ENCODE measurements at places on chromosomes 13 and 19.

- no peak for DNase-seq
- no peak overlapping the region for H3K27ac ChIP-seq
- no peaks in the 10 kb centered on the region for H3K36me3 ChIP-seq
- no peaks in the 10 kb centered on the region for H3K4me1 ChIP-seq
- peaks cover 3% of the 10 kb centered on the region for H3K27me3 ChIP-seq
These were observed 110.3 kb downstream of the NALCN start for GRCh38 chr13:101305981-101306411.

DNA sequence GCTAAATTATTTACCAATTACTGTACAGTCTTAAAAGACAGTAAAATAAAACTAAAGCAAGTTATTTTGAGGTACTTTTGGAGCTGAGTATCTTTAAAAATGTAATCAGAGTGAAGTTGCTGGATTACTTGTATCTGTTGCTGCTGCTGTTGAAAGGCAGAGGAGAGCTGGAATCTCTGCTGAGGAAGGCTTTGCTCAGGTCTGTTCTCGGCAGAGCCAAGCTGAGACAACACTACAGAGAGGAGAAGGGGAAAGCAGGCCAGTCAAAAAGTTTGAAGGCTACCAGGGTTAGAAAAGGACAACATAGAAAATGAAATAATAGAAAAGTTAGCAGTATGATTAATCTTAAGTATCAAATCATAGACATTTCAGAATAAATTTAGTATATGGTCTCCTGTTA lies 9.8 kb downstream of the EXOSC8 start:
- no peak overlapping the region for H3K4me3 ChIP-seq
- H3K27me3 ChIP-seq, result no peaks in the 10 kb centered on the region
- H3K36me3 ChIP-seq, result peaks cover 57% of the 10 kb centered on the region
- H3K4me1 ChIP-seq, result peaks cover 7% of the 10 kb centered on the region
- no peak for DNase-seq

DNA sequence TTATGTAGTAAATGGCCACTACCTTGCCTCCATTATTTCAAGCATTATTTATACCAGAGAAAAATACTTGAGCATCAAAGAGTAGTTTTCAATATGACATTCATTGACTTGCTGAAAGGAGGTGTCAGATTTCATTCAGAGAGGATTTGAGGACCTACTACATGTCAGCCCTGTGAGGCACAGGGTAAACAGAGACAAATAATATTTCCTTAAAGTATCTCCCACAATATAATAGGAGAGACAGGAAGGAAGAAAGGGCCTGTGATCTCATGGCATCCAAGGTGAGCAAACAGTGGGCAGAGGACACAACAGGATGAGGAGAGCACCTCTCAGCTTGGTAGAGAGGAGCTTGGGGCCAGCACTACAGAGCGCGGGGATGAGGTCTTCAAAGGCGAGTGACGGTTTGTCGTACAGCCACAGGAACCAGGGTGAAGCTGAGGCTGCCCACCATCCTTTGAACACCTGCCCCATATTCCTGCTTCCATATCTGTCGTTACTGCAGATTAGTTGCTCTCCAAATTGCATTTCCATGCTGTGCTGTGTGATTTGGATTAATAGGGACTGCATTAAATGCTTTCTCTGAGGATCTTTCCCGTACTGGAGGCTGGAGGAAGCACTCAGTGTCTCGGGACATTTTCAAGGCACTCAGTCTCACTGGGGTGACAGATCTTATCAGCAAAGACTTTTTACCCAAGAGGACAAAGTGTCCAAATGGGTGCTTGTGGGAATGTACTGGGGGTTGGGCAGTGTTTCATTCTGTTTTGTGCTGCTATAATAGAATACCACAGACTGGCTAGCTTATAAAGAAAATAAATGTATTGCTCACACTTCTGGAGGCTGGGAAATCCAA lies 59.2 kb downstream of the GJA3 start:
- H3K27me3 ChIP-seq, result peaks cover 57% of the 10 kb centered on the region
- DNase-seq, result no peak

DNA sequence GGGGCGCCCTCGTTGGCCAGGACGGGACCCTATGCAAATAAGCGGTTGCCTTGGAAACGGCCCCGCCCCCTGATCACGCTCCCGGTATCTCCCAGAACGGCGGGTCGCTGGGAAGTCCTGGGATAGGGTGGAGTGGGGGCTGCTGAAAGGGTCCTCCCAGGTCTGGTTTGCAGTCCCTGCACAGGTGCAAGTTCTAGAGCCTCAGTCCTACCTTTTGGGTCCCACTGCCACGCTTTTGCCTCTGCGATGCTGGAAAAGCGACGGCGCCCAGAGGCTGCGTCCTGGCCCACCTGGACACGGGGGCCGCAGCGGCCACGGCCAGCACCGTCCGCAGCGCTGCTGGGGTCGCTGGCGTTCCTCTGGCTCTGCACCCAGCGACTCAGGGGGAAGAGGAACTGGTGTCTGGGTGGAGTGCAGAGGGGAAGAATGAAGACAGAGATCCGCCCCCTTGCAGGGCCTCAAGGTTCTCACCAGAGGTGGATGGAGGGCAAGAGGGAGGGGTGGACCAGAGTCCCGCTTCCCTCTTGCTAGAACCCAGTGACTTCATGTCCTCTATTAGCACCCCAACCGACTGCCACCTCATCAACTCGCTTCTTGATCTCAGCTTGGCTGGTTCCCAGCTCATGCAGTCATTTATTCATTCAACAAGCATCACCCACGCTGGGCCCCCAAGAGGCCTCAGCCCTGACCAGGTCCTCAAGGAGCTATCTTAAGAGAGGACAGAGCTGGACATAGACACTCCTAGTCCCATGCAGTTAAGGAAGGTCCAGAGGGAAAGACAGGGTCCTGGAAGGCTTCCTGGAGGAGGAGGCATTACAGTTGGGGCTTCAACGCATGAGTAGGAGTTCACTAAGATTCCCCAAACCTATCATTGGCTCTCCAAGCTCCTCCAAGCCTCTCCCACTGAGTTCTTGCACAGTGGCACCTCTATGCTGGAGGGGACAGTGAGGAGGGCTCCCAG lies at the start of gene LRRC25:
LRRC25 (minus strand) TSS at position 381 of the 961 bp plus-strand sequence. CDS start 659 bp downstream, outside the sequence.
- no peak within 1 kb of the TSS for H3K27ac ChIP-seq
- peak within 1 kb of the TSS; percentile 44 for H3K4me3 ChIP-seq

GRCh38 chr19:16496613-16496983 lies 404 bp downstream of the C19orf44 start:
- DNase-seq, result no peak
- H3K27me3 ChIP-seq, result no peaks in the 10 kb centered on the region
- peak overlapping the region; percentile 88 for H3K4me3 ChIP-seq
- peaks cover 13% of the 10 kb centered on the region for H3K4me1 ChIP-seq
- peak overlapping the region; percentile 74 for H3K27ac ChIP-seq

GRCh38 chr19:55650126-55650557 lies 2.1 kb downstream of the CCDC106 start:
- H3K4me1 ChIP-seq, result peaks cover 12% of the 10 kb centered on the region
- no peak for DNase-seq
- H3K36me3 ChIP-seq, result peaks cover 9% of the 10 kb centered on the region
- H3K27me3 ChIP-seq, result no peaks in the 10 kb centered on the region
- peak overlapping the region; percentile 59 for H3K4me3 ChIP-seq

- no peak overlapping the region for H3K27ac ChIP-seq
- peaks cover 4% of the 10 kb centered on the region for H3K36me3 ChIP-seq
- peaks cover 10% of the 10 kb centered on the region for H3K4me1 ChIP-seq
- DNase-seq, result no peak
- no peak overlapping the region for H3K4me3 ChIP-seq
These were observed 6.0 kb upstream of the CCNP start for GRCh38 chr19:40232479-40232878.

GRCh38 chr19:10120538-10121189 lies 965 bp upstream of the EIF3G start:
- DNase-seq, result no peak
- H3K36me3 ChIP-seq, result peaks cover 6% of the 10 kb centered on the region
- H3K27ac ChIP-seq, result no peak overlapping the region
- H3K4me3 ChIP-seq, result no peak overlapping the region
- H3K27me3 ChIP-seq, result no peaks in the 10 kb centered on the region

DNA sequence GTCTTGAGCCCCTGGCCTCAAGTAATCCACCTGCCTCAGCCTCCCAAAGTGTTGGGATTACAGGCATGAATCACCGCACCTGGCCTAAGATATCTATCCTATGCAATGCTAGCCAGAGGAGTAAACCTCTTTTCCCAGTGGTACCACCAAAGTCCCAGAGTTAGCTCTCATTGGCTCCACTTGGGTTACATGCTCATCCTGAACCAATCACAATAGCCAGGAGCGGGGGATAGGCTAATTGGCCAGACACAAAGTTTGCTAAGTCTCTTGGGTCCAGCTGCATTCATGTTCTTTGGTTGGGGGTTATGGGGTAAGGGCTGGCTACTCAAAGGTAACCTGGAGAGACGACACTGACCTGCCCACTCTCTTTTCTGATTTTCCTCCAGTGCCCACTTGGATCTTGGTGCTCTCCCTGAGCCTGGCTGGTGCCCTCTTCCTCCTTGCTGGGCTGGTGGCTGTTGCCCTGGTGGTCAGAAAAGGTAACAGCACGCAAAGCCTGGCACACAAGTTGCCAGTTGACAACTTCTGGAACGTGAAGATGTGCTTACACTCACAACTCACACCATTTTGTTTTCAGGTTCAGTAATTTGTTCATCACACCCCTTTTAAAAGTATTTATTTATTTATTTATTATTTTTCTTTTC lies 7.8 kb downstream of the C19orf38 start:
- no peak overlapping the region for H3K4me3 ChIP-seq
- H3K27ac ChIP-seq, result no peak overlapping the region
- no peak for DNase-seq

All from activated naive CD8-positive, alpha-beta T cell treated with anti-CD3 and anti-CD28 coated beads, Interleukin-2, amount 10 ng/mL, durations not matched to agents 7 days and 5 days (primary cell).